Cortex of kidney (tissue), 1 donor: ENCODE measurements at places on chromosomes 2 and 18.

DNA sequence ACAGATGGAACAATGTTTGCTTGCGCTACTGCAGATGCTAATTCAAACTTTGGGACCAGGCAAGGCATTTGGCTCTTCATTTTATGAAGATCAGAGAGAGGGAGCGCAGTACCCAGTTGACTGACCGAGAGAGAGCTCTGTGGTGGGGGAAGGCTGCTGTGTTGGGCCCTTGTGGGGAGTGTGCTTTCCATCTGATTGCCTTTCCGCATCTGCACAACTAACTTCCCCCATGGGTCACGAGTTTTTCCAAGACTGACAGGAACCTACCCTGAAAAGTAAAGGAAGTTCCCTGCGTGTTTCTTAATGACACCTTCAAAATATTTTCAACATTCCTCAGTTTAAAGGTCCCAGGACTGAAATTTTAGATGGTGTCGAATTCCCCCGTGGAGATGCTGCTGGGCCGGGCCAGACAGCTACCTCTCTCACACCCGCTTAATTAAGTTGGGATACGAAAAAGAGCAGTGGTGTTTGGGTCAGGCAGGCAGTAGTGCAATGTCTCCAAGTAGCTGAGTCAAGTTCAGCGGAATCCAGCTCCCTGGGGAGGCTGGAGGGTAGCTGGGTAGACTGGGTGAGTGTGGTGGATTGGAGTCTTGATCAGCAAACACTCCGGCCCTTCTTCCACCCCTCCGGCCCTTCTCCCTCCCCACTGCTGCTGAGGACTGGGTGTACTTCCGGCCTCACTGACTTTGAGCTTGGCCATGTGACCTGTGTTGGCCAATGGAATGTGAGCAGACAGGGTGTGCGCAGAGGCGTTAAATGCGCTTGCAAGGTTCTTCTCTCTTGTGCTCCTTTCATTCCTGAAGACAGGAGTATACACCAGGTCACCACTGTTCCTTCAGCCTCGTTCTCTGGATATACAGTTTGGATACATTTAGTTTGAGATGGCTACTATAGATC, 2.3 kb upstream of the ARHGAP25 start:
- DNase-seq: no peak

- DNase-seq: no peak
These were observed 155.0 kb downstream of the SETBP1 start for GRCh38 chr18:44835703-44836102.

DNA sequence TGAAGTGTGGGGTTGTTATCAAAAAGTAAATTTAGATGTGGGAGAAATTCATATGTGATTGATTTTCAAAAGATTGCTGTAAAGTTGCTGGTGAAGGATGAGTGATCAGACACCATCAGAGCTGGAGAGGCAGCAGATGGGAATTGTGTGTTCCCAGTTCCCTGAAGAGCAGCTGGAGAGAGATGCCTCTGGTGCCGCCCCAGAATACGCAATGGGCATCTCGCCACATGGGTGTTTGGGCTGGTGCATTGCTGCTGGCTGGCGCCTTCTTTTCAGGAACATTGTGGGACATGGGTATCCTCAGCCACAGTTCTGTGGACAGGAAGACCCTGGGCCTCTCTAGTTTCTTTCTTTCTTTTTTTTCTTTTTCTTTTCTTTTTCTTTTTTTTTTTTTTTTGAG, 11.9 kb downstream of the ATG4B start:
- no peak for DNase-seq

DNA sequence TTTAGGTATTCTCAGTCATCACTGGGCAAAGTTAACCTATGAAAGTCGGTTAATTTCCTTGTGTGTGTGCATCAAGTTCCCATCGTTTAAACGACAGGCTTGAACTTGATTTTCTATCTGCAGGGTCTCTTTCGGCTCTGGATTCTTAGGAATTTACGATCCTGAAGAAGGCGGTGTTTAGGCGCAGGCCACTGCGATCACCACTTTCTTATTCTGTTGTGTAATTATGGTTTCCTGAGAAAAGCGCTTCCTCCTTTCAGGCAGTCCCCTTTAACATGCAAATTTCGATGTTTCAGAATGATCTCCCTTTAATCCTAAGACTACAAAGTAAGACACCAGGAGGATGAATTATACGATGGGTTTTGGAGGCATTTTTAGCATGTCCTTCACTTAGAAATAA, 27.9 kb upstream of the MBP start:
- DNase-seq: no peak

- DNase-seq: no peak
These were observed 13.7 kb downstream of the NPC1 start for GRCh38 chr18:23572570-23572969.

GRCh38 chr2:27566628-27567027, 16.2 kb upstream of the ZNF512 start:
- DNase-seq: no peak

- DNase-seq: no peak
These were observed 526.9 kb upstream of the HNMT start for GRCh38 chr2:137437386-137437785.

- DNase-seq: no peak
These were observed 591.0 kb downstream of the EPHA4 start for GRCh38 chr2:220980966-220981675.

DNA sequence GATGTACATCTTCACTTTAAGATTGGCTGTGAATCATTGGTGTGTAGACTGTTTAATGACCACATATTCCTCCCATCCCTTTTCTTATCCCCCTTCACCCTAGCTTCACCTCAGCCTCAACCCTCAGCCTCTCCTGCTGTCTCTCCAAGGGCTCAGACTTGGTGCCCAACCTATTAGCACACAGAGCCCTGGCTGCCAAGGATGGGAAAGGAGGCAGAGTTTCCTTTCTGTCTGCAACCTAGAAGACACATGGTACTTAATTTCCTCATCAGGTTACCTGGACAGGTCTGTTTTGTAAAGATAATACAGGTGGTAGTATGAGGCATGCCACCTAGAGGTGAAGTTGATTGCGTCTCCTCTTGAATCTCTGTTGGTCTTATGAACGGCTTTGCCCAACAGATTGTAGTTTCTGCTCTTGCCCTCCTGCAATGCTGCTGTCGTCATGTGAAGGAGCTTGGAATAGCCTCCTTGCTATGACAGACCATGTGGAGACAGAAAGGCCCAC, 44.5 kb upstream of the RMND5A start:
- DNase-seq: no peak

GRCh38 chr2:95314964-95315611, 17.9 kb downstream of the KCNIP3 start:
- no peak for DNase-seq
